ENCODE measurements at places on chromosomes 7 and 10.

DNA sequence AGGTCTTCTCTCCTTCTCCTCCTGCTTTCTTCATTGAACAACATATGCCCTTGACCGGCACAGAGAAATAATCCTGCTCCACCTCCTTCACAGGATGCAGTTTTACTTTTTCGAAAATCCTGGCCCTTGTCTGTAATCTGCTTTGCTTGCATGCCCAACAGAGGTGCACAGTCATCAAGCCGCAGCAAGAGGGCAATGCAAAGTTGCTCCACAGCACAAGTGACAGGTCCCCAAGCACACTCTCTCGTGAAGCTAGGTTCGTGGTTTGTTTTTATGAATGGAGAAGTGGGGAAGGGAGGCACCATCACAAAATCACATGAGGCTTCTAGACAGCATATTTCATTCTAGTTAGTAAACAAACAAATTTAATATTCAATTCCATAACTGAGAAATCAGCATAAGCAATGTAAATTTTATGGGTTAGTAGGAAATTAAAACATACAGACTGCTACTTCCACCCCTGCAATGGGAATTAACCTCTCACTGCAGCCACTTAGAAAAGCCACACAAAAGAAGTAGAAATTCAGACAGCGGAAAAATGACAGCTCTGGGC, 178.8 kb downstream of the TPK1 start:
- DNase-seq, result no peak

DNA sequence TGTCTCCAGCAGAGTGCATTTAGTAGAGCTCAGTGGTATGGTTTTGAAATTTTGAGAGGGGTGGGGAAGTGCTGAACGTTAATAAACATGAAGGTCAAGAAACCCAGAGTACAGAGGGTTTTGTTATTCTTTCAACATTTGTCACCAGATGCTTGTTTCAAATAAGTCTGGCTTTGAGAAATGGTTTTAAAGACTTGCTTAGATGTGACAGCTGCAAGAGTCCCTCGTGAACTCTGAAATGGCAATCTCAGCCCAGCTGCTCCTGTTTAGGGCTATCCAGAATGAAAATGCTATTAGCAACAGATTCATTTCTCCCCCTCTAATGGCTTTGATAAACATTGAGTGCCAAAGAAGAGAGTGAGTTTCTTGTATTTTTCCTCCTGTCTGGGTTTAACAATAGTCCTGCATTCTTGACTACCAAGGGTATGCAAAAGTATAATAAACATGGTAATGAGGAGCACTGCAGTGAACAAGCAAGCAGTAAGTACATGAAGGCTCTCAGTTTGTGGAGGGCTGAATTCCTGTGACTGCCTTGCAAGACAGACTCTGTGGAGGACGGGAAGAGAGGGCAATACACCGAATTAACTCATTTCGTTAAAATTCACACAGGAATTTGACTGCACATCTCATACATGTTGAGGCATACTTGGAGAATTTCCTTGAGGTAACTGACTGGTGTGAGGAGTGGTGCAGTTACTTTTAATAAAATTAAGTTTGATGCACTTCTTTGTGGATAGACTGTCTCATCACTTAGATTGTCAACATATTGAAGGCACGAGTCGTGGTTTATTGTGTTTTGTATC, 490.9 kb downstream of the REEP3 start:
- no peak for DNase-seq

GRCh38 chr7:27519793-27520469, 142.8 kb downstream of the HIBADH start:
- no peak for DNase-seq

- no peak for DNase-seq
These were observed 14.2 kb upstream of the POR start for GRCh38 chr7:75900617-75901315.

GRCh38 chr7:1531979-1532455, 1.5 kb downstream of the MAFK start:
- no peak for DNase-seq

GRCh38 chr7:157871681-157872080, 534.9 kb downstream of the DNAJB6 start:
- DNase-seq, result no peak

- DNase-seq, result no peak
These were observed 281.7 kb downstream of the BBS9 start for GRCh38 chr7:33411020-33411419.

GRCh38 chr7:77254429-77254828, 54.8 kb upstream of the FGL2 start:
- DNase-seq, result no peak

DNA sequence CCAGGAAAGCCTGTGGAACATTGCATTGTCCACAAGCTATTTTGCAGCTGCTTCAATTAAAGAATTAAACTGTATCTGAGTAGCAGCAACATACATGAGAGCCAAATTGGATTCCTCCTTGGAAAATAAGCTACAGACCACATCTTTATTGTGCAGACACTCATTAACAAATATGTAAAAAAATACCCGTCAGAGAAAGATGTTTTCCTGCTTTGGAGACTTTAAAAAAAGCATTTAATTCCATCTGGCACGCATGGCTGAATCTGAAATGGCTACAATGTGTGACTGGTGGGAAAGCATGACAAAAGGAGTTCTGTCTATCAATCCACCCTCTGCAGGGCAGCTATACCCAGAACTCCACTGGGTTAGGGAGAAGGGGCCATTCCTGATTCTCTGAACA, 73.1 kb upstream of the HPS1 start:
- DNase-seq, result no peak

- peak; percentile 64 for DNase-seq
These were observed 2.4 kb downstream of the SFMBT2 start for GRCh38 chr10:7408291-7409044.

GRCh38 chr10:70320751-70321150, 36.9 kb upstream of the NPFFR1 start:
- DNase-seq, result no peak

GRCh38 chr10:133100186-133100585, 12.5 kb downstream of the ADGRA1 start:
- no peak for DNase-seq

DNA sequence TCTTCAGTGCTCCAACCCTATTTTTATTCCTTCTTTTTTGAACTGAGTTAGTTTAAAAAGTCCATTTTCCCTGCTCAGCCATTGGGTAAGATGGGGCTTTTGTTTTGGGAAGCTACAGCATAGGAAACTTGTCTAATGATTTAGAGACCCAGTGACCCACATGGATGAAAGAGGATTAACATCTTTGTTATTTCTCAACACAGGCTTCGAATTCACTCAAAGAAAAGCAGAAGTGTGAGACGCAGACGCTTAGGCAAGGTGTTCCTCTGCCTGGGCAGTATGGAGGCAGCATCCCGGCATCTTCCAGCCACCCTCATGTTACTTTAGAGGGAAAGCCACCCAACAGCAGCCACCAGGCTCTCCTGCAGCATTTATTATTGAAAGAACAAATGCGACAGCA, 152.0 kb downstream of the HDAC9 start:
- DNase-seq, result no peak

DNA sequence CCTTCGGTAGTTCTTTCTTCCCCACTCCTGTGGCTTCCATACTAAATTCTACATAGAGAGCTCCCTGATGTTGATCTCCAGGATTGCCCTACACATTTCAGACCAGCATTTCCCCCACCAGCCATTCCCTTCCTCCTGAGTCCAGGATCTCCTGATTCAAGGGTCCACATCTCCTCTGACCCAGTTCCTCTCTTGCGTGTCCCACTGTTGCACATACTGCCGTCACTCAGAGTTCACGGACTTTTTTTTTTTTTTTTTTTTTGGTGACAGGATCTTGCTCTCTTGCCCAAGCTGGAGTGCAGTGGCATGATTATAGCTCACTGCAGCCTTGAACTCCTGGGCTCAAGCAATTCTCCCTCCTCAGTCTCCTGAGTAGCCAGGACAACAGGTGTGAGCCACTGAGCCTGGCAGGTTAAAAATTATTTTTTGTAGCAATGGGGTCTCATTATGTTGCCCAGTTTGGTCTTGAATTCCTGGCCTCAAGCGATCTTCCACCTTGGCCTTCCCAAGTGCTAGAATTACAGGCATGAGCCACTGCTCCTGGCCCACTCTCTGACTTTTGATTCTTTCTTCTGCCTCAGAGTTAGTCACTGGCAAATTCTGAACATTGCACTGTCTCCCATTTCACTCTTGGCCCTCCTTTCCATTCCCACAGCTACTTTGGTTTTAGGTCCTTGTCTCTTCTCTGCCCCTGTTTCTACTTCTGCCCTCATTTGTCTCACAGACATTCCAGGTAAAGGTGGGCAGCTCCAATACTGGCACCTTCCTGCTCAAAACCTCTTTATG, 29.6 kb upstream of the ZRANB1 start:
- no peak for DNase-seq

DNA sequence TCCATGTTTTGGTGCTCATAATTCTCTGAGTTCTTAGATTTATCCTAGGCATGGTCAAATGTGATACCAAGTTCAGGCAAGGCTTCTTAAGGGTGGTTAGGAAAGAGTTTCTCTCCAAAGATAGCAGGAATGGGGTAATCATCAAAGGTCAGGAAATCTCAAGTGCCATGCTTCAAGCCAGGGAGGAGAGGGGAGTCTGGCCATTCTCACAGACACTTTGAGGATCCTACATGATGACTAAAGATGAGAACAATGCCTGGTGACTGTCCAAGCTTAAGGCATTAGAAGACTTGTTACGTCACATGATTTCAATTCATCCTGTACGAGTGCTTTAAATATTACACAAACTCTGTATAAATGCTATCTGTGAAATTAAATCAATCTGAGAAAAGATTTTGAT, 59.4 kb downstream of the POM121L12 start:
- no peak for DNase-seq

GRCh38 chr10:98411768-98412167, 3.2 kb downstream of the PYROXD2 start:
- no peak for DNase-seq

DNA sequence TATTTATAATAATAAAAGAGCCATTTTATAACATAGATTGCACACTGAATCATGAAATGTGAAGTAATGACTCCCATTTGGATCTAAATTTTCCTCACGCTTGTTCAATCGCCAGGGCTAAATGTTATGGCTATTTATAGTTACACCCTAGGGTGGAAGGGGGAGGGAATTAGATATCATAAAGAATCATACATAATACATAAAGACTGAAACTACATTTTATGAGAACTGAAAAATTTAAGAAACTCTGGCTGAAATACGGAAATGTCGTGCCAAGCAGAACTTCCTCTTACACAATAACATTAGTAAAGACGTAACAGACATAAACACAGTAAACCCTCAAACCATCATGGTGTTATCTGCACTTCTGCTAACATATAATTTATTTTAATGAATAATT, 327.5 kb upstream of the PHF14 start:
- no peak for DNase-seq

DNA sequence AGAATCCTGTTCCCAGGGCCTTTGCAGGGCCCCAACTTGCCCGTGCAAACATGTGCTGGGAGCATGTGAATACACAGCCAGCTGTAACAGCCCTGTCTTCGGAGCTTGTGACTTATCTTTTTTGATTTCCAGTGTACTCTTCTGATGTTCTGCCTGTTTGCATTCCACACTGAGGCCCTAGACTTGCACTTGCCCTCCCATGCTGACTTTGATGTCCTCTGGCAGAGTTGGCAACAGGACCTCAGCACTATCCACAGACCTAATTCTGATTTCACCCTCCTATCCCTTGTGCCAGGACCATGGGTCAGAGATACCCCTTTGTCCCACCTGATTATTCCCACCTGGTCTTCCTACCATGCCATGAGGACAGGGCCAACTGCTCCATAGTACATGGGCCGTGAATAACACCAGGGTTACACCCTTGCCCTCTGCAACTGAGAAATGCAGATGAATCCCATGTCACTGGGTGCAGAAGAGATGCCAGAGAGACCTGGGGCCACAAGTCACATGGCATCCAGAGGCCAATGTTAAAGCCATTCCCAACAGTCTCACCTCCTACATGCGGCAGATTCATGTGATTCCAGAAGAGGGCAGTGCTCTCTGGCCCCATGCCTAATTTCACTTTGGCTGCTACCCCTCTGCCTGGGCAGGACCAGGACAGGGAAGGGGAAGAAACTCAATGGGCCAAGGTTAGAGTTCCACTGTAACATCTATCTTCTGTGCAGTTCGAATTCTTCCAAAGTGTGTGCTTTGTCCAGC, 43.0 kb downstream of the SCRN1 start:
- DNase-seq, result no peak

GRCh38 chr7:48781752-48782151, 142.6 kb upstream of the CDC14C start:
- DNase-seq, result peak; percentile 12

- no peak for DNase-seq
These were observed 31.2 kb downstream of the ARMC10 start for GRCh38 chr7:103106005-103106702.

DNA sequence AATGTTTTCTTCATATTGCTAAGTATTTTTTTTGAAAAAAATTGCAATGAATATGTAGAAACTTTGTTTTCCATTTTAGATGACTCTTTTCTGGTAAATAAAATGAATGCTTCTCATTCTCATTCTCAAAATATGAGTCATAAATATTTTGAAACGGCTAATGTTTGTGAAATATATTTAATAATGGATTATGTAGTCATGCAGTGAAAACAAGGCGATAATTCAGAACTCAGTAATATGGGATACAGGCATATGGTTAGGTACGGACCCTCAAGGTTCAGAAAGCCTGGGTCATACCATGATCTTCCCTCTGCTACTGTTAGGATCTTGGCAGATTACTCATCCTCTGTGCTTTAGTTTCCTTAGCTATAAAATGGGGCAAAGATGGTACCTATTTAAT, 46.2 kb upstream of the SLC39A12 start:
- no peak for DNase-seq

- DNase-seq, result no peak
These were observed 58.6 kb downstream of the PCDH15 start for GRCh38 chr10:54742416-54742815.

- no peak for DNase-seq
These were observed 1.7 kb upstream of the CDH23 start for GRCh38 chr10:71394926-71395562.

DNA sequence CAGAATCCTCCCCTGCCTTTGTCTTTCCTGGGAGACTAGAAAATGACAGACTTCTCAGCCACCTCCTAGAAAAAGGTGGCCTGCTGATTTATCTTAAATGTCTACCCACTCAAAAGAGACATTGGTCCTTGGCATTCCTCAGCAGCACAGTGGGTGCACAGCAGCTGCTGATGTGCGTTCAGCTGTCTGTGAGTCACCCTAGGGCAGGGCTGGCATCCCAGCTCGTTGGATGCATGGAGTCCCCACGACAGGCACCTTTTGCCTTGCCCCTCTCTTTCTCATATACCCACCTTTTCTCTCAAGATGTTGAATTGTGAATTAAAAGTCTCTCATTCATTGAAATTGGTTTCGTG, 113.0 kb downstream of the DOCK1 start:
- no peak for DNase-seq

DNA sequence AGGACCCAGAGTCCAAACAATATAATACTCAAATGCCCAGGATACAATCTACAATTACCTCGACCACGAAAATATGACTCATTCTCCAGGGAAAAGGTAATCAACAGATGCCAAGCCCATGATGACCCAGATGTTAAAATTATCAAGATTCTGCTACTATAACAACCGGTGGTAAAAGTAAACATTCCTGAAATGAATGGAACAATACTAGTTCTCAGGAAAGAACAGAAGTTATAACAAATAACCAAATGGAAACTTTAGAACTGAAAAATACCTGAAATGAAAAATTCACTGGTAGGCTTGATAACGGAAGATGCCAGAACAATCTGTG, 34.1 kb upstream of the GUSB start:
- no peak for DNase-seq
